Right atrium auricular region (tissue), 2 donors: ENCODE measurements at places on chromosomes 2 and 18. TPM values are rescaled to one million over a fixed set of nuclear protein-coding genes. Genes with fewer than 3 reads are reported as not detected.

PAX3 gene
- 0.24 TPM for total RNA-seq

B3GNT7 gene
- total RNA-seq, result 4.0 TPM

DNA sequence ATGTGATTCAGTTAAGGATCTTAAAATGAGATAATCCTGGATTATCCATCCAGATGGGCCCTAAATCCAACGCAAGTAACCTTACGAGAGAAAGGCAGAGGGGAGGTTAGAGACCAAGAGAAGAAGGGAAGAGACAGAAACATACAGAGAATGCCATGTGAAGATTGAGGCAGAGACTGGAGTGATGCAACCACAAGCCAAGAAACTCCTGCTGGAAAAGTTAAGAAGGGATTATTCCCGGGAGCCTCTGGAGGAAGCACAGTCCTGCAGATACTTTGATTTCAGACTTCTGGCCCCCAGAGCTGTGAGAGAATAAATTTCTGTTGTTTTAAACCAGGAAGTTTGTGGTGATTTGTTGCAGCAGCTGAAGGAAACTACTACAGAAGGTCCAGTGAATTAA lies 992.7 kb downstream of the BCL11A start:
- no peaks in the 10 kb centered on the region for H3K27me3 ChIP-seq
- no peak for DNase-seq
- no peak overlapping the region for H3K27ac ChIP-seq
- H3K4me3 ChIP-seq, result no peak overlapping the region

ATP6V1C2 gene
- total RNA-seq, result 0.12 TPM

CFC1 gene
- not detected for total RNA-seq

- no peaks in the 10 kb centered on the region for H3K36me3 ChIP-seq
- H3K4me1 ChIP-seq, result no peaks in the 10 kb centered on the region
- no peak overlapping the region for H3K27ac ChIP-seq
- H3K27me3 ChIP-seq, result no peaks in the 10 kb centered on the region
Observed at GRCh38 chr18:916562-916961, 11.9 kb downstream of the ADCYAP1 start.

GRCh38 chr2:69309351-69310110 lies 77.5 kb downstream of the GFPT1 start:
- H3K4me1 ChIP-seq, result peaks cover 50% of the 10 kb centered on the region
- peak overlapping the region; percentile 43 for H3K27ac ChIP-seq
- H3K27me3 ChIP-seq, result no peaks in the 10 kb centered on the region
- no peak for DNase-seq
- H3K4me3 ChIP-seq, result no peak overlapping the region

DNA sequence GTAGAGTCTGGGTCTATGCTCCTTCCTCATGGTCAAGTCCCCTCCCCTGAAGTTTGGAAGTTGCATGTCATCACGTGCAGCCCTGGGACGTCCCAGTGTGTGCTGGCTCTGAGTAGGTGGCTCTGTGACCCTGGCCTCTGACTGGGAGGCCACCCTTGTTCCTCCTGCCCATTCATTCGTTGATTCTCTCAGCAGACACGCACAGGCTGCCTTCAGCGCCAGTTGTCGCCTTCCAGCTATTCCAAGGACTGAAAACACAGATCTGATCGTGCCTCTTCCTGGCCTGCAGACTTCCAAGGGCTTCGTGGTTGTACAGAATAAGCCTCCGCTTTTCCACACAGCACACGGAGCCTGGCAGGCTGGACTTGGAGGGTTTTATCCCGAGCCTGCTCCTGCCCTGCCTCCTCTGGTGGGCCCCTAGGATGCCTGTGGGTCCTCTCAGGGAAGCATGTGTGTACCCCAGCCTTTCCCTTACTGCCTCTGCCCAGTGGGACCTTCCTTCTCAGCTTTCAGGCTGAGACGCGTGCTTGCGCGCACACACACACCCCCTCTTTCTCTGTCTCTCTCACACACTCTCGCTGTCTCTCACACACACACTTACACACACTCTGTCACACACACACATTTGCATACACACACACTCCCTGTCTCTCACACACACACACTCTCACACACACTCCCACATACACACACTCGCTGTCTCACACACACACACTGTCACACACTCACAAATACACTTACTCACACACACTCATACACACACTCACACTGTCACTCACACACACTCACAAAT lies 17.7 kb downstream of the SH3BP4 start:
- peaks cover 32% of the 10 kb centered on the region for H3K4me1 ChIP-seq
- H3K36me3 ChIP-seq, result no peaks in the 10 kb centered on the region
- no peak overlapping the region for H3K4me3 ChIP-seq
- no peak overlapping the region for H3K27ac ChIP-seq

GRCh38 chr2:237673130-237674001 lies 46.0 kb downstream of the LRRFIP1 start:
- peak; percentile 76 for DNase-seq
- H3K36me3 ChIP-seq, result no peaks in the 10 kb centered on the region
- H3K27ac ChIP-seq, result peak overlapping the region; percentile 85
- H3K4me3 ChIP-seq, result no peak overlapping the region
- H3K27me3 ChIP-seq, result no peaks in the 10 kb centered on the region

RGPD5 gene
- total RNA-seq, result 14.9 TPM

- H3K36me3 ChIP-seq, result no peaks in the 10 kb centered on the region
- H3K27me3 ChIP-seq, result no peaks in the 10 kb centered on the region
- H3K4me1 ChIP-seq, result no peaks in the 10 kb centered on the region
Observed at GRCh38 chr2:129118296-129118695, 799.6 kb upstream of the HS6ST1 start.

- peaks cover 33% of the 10 kb centered on the region for H3K36me3 ChIP-seq
- no peaks in the 10 kb centered on the region for H3K27me3 ChIP-seq
- H3K27ac ChIP-seq, result no peak overlapping the region
- no peak overlapping the region for H3K4me3 ChIP-seq
Observed at GRCh38 chr2:112006076-112006410, 49.0 kb upstream of the TMEM87B start.

DNA sequence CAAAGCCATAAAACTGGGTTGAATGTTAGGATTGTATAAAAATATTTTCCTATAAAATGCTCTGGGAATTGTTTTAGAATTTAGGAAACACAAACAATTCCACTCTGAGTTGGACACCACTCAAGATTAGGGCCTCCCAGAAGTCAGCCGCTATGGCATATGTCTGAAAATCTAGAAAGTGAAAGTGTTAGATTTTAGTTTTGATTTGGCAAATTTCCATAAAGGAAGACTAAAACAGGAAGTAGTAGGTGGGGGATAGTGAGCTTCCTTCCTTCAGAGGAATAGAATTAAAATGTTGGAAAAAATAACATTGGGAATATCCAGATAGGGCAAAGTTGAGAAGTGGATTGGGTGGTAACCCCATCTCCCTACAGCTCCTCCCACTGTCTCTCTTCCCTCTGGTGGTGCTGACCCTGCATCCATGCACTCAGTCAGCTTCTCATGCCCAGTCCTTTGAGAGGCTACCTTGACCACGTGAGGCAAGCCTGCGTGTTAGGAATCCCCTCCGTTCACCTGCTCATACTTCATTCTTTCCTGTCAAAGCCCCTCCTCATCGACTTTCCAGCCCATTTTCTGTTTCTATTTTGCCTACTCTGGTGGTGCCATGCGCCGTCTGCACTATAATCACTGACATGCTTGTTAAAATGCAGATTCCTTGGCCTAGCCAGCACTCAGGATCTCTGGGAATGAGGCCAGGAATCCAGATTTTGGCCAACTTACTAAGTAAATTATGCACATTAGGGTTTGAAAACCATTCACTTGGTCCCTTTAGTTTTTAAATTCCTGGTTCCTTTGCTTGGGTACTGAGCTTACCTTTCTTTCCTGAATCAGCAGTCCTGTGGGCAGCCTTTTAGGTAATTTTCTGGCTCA lies 83.5 kb downstream of the POLE4 start:
- no peaks in the 10 kb centered on the region for H3K27me3 ChIP-seq
- H3K4me1 ChIP-seq, result peaks cover 12% of the 10 kb centered on the region
- H3K27ac ChIP-seq, result no peak overlapping the region
- DNase-seq, result no peak
- H3K36me3 ChIP-seq, result no peaks in the 10 kb centered on the region

UNC80 gene
- not detected for total RNA-seq

FSHR gene
- total RNA-seq, result 0.28 TPM

C2orf80 gene
- total RNA-seq, result not detected

DNA sequence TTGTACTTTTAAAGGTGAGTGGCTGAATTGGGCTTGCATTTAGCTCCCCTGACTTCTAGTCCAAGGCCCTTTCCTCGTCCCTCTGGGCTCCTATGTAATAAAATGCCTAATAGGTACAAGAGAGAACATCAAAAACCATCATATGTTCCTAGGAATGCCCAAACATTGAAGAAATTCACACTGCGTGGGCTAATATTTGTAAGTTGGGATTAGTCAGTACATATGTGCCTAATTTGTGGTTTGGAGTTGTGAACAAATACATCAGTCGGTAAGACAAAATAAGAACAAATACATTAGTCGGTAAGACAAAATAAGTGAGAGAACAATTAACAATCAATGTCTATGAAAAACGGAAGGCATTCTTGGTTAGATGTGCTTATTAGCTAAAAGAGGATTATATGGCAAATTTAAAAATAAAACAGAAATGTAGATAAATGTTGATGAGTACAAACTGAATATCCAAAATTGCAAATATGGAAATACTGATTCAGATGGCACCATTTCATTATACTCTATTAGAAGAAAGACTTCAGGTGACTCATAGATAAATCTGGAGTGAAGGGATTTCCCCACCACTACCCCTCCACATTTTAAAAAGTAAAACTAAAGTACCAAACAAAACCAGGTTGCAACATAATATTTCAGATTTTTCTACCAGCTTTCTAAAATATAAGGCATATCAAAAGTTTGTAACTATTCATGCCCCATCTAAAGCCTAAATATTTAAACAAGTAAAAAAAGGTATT lies 325.4 kb downstream of the ZEB2 start:
- H3K27ac ChIP-seq, result no peak overlapping the region
- DNase-seq, result no peak
- no peak overlapping the region for H3K4me3 ChIP-seq
- H3K4me1 ChIP-seq, result peaks cover 6% of the 10 kb centered on the region
- no peaks in the 10 kb centered on the region for H3K27me3 ChIP-seq
- H3K36me3 ChIP-seq, result no peaks in the 10 kb centered on the region

DNA sequence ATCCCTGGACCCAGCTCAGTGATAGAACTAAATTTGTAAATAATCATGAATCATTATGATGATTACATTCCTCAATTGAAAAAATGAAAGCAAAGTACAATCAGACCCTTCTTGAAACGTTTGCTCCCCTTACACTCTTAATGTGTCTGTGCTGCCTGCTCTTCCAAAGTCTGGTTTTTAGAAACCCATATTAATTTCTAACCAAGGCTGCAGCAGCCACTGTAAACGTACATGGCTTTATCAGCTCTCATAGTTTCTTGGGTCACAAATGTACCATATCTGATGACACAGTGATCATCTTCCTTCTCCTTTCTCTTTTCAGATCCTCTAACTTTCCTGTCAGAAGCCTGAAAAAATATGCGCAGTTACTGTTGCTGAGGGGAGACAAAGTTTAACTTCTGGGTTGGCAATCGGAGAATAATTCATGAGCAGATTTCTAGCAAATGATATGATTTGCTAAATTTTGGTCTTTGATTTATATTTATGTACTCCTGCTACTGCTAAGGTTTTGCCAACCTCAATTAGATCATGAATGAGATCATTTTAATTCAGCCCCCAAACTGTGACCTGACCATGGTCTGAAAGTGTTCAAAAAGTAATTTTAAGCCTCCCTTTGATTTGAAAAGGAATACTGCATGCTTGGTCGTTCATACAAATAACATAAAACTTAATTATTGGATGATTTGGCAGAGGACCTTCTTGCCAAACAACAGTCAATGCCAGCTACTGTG lies 12.3 kb downstream of the ZEB2 start:
- H3K36me3 ChIP-seq, result no peaks in the 10 kb centered on the region
- H3K4me1 ChIP-seq, result peaks cover 95% of the 10 kb centered on the region

DNA sequence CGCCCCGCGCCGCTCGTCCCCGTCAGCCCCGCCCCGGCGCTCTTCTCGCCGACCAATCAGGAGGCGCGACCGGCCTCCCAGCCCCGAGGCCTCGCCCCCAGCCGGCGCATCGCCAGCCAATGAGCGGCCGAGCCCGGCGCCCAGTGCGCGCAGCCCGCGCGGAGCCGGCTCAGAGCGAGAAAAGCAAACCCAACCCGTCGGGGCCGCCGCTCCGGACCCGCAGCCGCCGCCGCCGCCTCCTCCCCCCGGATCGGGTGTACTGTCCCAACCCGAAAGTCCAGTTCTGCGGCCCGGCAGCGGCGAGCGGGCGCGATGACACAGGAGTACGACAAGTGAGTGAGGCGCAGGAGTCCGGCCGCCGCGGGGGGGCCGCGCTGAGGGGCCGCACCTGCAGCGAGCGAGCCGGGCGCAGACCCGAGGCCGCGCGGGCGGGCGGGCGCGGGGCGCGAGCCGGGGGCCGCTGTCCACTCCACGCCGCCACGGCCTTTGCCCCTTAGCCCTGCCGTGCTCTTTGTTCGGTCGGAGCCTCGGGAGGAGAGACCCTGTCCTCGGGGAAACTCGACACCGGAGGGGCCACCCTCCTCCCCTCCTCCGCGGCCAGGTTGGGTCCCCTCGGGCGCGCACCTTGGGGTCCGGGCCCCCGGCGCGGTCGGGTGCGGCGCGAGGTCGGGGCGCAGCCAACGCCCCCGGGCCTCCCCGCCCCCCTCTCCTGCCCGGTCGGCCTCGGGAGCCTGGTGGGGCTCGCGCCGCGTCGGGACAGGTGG lies at the start of gene GRHL1:
Gene GRHL1 (plus strand): TSS at position 172 of the 764 bp plus-strand sequence. CDS start 141 bp downstream, at position 313.
- H3K27ac ChIP-seq, result peak within 1 kb of the TSS; percentile 66
- H3K27me3 ChIP-seq, result no peaks in the 10 kb centered on the region
- H3K4me3 ChIP-seq, result peak within 1 kb of the TSS; percentile 80
- DNase-seq, result peak; percentile 89

PJVK gene
- total RNA-seq, result 2.4 TPM

LRRTM1 gene
- 0.37 TPM for total RNA-seq

VWC2L gene
- total RNA-seq, result not detected

GRCh38 chr2:101983486-101983885 lies 8.3 kb upstream of the IL1R2 start:
- H3K27me3 ChIP-seq, result no peaks in the 10 kb centered on the region
- no peaks in the 10 kb centered on the region for H3K36me3 ChIP-seq
- H3K27ac ChIP-seq, result no peak overlapping the region

DNA sequence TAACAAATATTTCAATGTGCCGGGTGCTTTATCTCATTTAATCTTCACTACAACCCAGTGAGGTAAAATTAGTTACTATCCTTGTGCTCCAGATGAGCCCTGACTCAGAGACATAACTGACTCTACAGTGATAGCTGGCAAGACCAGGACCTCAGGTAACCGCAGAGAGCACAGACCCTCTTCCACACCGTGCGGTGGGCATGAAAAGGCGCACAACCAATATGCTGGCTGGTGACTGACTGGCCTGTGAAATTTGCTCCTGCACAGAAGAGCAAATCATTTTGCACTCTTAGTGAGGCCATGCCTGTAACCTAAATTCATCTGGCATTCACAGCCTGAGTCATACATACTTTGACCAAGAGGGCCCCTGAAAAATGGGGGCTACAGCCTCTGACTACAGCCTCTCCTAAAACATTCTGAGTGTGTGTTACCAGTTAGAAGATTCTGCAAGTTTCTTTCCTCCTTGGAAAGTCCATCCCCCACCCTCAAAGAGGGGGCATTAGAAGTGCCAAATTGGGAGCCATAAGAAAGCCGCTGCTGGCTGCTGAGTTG lies 22.4 kb upstream of the MSGN1 start:
- no peak overlapping the region for H3K27ac ChIP-seq
- H3K36me3 ChIP-seq, result no peaks in the 10 kb centered on the region
- H3K4me3 ChIP-seq, result no peak overlapping the region

- DNase-seq, result no peak
- no peaks in the 10 kb centered on the region for H3K36me3 ChIP-seq
- no peak overlapping the region for H3K4me3 ChIP-seq
- peaks cover 28% of the 10 kb centered on the region for H3K4me1 ChIP-seq
- no peaks in the 10 kb centered on the region for H3K27me3 ChIP-seq
Observed at GRCh38 chr2:46943881-46944798, 28.5 kb upstream of the MCFD2 start.
